Muscle of back (tissue), 13 donors: ENCODE measurements at places on chromosomes 1 and 21. TPM values are rescaled to one million over a fixed set of nuclear protein-coding genes. Genes with fewer than 3 reads are reported as not detected.

DNA sequence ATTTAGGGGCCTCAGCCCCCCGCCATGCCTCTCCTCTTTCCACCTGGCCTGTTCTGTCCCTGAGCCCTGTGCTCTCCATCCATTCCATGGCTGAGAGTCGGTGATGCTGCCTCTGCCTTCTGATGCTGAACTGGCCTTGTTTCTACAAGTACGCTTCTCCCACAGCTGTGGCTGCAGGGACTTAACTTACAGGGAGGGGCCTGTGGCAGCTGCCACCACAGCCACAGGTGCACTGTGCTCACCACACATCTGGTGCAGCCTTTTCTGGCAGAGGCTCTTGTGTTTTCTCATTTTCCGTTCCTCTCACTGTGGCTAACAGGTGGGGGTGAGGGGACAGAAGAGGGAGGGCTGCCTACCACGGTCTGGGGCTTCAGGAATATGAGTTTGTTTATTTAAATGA lies 4.2 kb downstream of the FMO1 start:
- DNase-seq: peak; percentile 66

- DNase-seq: peak; percentile 74
Observed at GRCh38 chr1:164576291-164577271, 17.6 kb downstream of the PBX1 start.

CHIA gene
- polyA plus RNA-seq: not detected

DNA sequence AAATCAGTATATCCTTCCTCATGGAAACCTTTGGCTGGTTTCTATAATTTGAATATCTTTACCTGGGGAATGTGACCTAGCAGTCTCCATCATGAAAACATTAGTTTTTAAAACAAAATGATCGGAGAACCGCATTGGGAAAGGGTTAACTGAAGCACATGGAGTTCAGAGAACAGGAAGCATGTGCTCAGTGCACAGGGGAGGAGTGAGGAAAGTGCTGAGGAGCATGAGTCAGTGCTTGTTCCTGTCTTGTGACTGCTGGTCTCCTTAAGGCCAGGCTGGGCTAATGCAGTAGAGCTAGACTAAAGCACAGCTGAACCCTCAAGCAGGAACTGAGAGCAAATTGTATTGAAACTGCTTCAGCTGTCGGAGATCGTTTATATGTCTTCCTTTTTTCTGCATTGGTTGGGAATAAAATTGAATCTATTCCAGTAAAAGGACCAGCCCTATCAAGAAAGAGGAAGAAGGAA lies 5.8 kb downstream of the IFI16 start:
- peak; percentile 54 for DNase-seq

GLIS1 gene
- polyA plus RNA-seq: 1.6 TPM

- DNase-seq: no peak
Observed at GRCh38 chr1:11980676-11980972, 380 bp downstream of the MFN2 start.

DNA sequence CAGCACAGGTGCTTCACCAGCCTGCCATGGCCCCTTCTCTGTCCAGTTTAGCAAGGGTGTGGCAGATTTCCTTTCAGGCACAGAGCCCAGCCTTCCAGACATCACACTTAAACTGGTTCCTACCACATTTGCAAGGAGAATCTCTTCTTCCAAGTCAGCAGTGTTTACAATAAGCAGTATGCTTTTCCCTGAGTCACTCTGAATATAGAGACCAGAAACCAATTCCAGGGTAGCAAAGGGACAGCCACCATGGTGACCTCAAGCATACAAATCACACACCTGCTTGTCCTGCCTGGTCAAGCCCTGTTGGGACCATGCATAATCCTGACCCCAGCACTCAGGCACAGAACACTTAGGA lies 8.7 kb upstream of the CBR3 start:
- DNase-seq: no peak

DNA sequence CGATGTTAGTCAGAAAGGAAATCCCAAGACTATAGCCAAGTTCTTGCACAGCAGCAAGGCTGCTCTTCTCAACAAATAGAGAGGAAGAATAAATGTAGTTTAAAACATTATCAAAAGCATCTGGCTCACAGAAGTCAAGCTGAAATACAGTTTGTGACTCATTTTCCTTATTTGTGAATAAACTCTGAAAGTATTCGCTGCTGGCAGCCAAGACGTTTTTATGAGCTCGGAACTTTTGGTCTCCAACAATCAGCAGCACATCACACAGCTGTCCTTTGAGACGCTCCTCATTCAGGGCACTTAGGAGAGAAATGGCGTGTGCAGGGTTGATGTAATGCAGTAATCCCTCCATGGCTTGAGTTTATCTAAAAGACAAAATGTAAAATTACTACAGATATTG lies 16.4 kb downstream of the ZBTB21 start:
- DNase-seq: peak; percentile 54

- no peak for DNase-seq
Observed at GRCh38 chr1:58135821-58136321, 410.7 kb downstream of the OMA1 start.

ZNF683 gene
- not detected for polyA plus RNA-seq

PARS2 gene
- polyA plus RNA-seq: 3.9 TPM

GRCh38 chr1:196856053-196856452 lies 31.8 kb upstream of the CFHR4 start:
- DNase-seq: no peak

DNA sequence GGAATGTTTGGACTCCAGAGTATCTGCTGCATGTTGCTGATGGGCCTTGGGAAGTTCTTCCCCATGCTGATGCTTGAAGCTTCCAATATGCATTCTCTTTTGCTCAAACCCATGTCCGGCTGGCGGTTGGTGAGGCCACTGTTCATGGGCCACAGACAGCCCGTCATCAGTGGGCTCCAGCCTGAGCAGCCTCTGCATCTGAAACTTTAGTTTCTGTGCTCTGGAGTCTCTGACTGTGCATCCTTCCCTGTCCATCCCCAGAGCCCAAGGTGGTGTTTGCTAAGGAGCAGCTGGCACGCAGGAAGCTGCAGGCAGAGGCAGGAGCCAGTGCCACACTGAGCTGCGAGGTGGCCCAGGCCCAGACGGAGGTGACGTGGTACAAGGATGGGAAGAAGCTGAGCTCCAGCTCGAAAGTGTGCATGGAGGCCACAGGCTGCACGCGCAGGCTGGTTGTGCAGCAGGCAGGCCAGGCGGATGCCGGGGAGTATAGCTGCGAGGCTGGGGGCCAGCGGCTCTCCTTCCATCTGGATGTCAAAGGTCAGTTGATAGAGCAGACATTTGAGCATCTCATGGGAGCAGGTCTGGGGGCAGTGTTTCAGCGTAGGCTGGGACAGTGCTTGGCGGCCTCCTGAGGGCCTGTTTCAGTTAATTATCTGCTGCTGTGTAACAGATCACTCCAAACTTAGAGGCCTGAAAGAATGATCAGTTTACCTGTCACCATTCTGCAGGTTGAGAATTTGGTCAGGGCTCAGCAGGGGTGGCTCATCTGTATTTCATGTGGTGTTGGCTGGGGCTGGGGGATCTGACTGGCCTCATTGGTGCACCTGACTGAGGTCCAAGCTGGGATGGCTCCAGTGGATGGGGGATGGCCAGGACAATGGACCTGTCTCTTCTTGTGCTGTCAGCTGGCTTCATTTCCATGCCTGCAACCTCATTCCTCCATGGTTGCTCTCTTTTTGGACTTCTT lies 16.6 kb downstream of the OBSCN start:
- DNase-seq: no peak

GRCh38 chr21:46555678-46556077 lies 49.2 kb downstream of the S100B start:
- DNase-seq: no peak

DNA sequence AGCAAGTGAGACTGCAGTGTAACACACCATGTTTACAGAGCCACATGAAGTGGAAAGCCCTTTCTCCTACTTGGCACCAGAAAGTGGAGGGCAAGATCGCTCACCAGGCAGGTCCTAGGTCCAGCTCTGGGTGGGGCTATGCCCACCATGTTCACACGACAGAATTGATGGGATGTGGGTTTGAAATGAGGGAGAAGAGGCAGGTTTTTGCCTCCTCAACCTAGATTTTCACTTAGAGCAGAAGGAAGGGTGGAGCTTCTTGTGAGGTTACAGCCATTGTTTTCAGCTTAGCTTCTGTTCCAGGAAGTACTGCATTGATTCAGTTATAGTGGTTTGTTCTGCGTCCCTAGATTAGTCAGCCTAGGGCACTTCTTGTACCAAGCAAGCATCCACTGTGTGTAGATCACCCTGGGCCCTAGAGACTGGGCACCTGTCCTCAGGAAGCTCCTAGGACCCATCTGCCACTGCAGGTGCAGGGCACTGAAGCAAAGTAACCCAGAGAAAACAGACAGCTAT lies 2.3 kb downstream of the CD53 start:
- no peak for DNase-seq

HNRNPCL1 gene
- not detected for polyA plus RNA-seq

DNA sequence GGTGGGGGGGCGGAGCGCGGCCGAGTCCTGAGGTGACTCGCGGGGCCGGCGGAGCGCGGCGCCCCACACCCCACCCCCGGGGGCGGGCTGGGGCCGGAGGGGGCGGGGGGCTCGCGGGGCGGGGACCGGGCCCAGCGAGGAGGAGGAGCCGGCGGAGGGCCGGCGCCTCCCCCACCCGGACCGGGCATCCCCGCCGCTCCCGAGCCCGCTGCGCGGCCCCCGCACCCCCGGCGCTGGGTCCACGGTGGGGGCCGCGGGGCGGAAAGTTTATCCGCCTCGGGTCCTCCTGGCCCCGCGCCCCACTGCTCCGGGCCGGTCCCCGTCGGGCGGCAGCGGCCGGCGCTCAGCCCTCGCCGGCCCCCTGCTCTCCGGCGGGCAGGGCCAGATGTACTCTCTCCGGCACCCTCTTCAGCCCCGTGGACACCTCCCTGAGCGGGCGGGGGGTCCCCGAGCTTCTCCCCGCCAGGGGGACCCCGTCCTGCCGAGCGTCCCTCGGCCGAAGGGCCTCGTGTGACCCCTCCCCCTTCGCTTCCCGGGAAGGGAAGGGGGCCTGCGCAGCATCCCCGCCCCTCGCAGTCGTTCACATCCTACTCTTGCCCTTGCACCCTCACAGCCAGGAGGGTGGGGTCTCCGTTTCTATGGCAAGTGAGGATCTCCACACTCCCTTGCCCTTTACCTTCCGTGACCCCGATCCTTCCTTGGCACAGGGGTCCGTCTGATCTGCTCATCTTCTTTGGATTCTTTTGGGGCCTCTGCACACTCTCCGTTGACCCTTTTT lies 663 bp downstream of the CAMTA1 start:
- DNase-seq: no peak

- peak; percentile 85 for DNase-seq
Observed at GRCh38 chr1:178536844-178537371, 24.0 kb downstream of the TEX35 start.

DNA sequence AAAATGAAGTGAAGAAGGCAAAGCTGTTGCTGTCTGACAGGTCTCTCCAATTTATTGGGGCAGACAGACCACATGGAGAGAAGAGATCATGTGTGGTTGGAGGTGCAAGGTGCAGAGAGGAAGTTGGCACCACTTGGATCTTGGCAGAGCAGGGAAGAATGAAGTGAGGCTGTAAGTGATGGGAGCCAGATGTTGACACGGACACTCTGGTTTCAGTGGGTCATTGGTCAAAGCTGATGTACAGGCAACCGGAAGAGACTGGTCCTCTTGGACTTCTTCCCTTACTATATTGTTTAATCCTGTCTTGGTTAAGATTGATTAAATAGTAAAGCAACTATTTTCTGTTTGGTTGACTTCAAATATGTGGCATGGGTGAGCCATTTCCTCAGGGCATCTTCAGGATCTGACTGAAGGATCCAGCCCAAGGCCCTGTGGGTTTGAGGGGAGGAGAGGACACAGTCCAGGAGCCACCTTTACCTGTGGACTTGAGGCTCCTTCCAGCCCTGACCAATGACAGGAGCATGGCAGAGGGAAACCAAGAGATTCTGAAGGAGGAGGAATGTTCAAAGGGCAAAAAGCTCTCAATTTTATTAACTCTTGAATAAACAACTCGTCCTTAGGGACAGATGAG lies 49.4 kb downstream of the NENF start:
- no peak for DNase-seq

DNA sequence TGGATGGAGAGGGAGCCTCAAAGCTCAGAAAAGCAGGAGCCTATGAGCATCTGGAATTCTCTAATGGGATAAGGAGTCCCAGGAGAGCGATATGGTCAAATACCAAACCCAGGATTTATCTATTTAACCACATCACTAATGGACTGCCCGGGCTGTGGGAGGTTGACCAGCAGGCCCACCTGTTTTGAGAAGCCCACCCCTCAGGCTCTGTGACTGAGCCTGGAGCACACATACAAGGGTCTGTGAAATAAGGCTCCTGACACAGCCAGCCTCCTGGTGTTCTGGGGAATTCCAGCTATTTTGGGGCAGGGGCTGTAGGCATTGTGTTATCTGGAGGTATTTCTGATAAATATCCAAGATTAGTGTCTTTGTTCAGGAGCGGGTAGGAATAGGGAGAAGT lies 132.0 kb upstream of the C1orf21 start:
- no peak for DNase-seq

MROH9 gene
- not detected for polyA plus RNA-seq

- DNase-seq: no peak
Observed at GRCh38 chr1:152029144-152029928, 7.5 kb downstream of the S100A11 start.

DNA sequence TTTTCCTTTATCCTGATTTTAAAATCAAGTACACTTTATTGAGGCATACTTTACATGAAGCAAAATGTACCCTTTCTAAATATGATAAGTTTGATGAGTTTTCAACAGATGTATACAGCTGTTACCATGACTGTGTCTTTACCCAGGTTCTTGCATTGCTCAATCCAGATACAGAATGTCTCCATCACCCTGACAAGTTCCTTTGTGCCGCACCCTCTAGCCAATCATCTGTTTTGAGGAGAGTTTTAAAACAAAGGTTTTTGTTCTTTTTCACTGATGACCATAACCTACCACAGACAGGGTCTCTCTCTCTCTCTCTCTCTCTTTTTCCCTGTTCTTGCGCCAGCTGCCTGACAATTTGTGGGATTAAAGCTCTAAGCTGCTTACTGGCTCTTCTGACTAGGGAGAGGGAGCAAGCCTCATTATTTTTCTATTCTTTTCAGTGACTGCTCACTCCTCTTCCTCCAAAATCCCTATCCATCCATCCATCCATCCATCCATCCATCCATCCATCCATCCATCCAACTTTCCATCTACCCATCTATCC lies 1.2 kb upstream of the KCNE1 start:
- DNase-seq: no peak

NMNAT1 gene
- 10.6 TPM for polyA plus RNA-seq

GRCh38 chr1:222060210-222060916 lies 318.5 kb upstream of the DUSP10 start:
- no peak for DNase-seq

- DNase-seq: no peak
Observed at GRCh38 chr21:44761011-44761729, 40.5 kb downstream of the UBE2G2 start.

LCE3A gene
- polyA plus RNA-seq: not detected

C1orf105 gene
- 76.7 TPM for polyA plus RNA-seq

LORICRIN gene
- polyA plus RNA-seq: not detected

DNA sequence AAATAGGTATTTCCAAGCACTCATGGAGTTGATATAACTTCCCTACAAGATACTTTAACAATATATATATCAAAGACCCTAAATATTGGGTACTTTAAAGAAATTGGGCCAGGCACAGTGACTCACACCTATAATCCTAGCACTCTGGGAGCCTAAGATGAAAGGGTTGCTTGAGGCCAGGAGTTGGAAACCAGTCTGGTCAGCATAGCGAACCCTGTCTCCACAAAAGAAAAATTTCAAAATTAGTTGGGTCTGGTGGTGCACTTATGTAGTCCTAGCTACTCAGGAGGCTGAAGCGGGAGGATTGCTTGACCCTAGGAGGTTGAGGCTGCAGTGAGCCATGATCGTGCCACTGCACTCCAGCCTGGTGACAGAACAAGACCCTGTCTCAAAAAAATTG lies 393.9 kb upstream of the DEPDC1 start:
- no peak for DNase-seq

RCSD1 gene
- 47.3 TPM for polyA plus RNA-seq
